Renal cortical epithelial cell (primary cell): ENCODE measurements at places on chromosomes 5 and 9. TPM values are rescaled to one million over a fixed set of nuclear protein-coding genes. Genes with fewer than 3 reads are reported as not detected.
A peak's percentile ranks its signal among the peaks of the same experiment; 100 is the strongest.

The KIAA1958 gene
- total RNA-seq = 4.2 and 21.8 TPM in 2 replicates

- no peak for DNase-seq
Measured at GRCh38 chr5:138677782-138678181, 75.4 kb upstream of the CTNNA1 start.

GRCh38 chr5:169571355-169571754 lies 12.2 kb upstream of the SPDL1 start:
- DNase-seq = no peak

DNA sequence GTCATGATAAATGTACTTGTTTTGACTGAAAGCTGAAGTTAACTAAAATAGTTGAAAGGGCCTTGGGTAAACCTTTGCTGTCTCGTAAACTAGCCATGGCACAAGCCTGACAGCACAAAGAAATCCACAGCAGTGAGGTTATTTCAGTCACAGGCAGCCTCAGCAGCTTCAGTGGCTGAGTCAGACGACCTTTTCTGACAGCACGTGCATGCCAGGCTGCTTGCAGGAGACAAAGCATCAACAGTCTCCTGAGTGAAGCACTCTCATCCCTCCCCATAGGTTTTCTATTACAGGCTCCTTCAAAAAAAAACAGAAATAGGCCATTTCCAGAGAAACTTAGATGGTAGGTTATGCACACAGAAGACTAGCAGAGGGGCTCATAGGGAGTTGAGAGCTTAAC lies 34.6 kb downstream of the OXCT1 start:
- DNase-seq = peak; percentile 84

- peak; percentile 68 for DNase-seq
Measured at GRCh38 chr5:58458743-58459145, 1.1 kb downstream of the PLK2 start.

GRCh38 chr5:50873595-50874277 lies 207.3 kb downstream of the PARP8 start:
- DNase-seq = no peak

DNA sequence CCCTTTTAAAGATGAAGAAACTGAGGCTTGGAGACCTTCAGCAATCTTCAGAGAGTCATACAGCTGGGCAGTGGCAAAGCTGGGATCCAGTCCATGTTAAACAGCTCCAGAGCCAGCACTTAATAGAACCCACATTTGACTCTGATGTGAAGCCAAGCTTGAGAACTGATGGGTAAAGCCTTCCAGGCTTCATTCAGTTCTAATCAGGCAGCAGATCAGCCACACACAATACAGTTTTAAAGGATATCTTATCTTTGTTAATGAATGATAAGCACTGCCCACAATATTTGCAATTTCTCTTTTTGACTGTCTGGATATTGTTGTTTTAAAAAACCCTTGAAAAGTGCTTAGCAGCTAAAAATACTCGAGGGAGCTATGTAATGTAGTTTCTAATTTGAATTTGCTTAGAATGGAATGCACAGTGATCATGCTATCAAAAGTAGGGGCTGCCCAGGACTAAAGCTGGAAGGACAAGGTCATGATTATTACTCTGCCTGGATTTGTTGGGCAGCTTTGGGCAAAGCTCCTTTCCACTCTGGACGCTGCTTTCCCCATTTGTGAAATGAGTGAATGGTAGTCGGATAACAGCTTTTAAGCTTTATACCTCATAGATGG lies 31.3 kb upstream of the HTR4 start:
- DNase-seq = no peak

DNA sequence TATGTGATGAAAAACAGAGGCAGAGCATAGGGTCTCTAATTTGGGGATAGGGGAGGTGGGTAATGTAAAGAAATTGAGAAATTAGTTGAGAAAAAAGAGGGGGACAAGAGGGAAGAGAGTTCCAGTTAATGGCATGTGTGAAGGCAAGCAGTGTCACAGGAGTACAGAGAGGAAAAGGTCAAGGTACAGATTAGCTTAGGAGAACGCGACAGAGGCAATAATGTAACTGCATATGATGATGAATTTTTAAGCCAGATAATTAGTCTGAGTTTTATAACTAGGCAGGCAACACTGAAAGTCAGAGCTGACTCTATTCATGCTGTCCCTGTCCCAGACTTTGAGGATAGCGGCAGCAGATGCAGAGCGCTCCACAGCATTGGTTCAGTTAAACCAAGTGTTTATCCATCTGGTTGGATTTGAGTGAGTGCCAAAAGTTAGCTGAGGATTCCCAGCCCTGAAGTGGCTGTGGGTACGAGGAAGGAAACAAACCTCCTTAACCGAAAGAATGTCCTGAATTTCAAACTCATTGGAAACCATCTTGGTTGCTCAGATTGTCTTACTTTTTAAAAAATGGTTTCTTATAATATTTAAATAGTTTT lies 315.2 kb downstream of the ARHGAP26 start:
- DNase-seq = no peak

DNA sequence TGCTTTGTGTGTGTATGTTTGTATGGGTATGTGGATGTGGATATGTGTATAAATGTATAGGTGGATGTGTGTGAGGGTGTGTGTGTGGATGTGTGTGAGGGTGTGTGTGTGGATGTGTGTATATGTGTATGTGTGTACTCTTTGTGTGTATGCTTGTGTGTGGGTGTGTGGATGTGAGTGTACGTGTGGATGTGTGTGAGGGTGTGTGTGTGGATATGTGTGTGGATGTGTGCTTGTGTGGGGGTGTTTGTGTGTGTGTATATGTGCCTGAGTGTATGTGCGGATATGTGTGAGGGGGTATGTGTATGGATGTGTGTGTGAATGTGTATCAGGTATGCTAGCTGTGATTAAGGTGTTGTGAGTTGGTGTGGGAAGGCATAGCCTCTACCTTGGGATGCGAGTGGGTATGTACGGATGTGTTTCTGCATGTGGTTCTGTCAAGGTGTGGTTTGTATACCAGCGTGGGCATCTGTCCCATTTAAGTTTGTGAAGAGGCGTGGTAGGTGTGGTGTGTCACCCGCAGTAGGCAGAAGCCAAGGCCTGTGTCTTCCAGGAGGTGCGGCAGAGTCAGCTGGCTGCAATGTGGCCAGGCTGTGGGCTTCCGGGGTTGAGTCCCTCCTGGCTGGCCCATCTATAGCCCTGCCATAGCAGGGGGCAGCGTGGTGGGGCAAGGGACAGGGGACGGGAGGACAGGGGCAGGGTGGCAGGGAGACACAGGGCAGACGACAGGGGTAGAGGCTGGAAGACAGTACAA lies 155.8 kb downstream of the DAB2IP start:
- no peak for DNase-seq

GRCh38 chr9:120919843-120920805 lies 6.5 kb downstream of the TRAF1 start:
- DNase-seq = no peak

DNA sequence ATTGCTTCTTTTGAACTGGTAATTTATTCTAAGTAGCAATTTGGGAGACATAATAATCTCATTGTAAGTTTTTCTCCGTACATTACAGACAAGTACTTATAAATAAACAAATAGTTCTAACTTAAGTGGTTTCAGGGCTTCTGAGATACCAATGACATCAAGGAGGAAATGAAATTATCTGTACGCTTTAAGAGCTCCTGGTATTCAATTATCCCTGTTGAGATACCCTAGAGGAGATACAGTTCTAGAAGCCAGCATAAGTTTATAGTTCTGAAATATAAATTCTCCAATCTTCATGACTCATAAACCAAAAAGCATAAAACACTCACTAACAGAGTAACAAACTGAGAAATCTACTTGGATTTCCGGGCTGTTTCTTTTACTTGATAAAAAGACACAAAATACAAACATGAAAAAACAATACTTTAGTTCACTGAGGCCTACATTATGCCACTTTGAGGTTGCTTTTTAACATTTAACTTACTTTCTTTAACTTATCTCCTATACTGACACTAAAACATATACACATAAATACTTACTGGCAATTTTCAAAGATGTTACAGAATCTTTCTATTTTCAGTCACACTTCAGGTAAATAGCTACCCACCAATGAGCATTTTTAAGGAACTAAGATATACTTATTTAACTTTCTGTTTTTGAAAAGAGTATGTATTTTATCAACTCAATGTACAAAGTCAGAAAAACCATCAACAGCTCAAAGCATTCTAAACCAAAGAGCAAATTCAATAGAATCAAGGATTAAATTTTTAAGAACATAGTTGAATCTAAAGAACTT lies 7.5 kb downstream of the DCTN4 start:
- no peak for DNase-seq

GRCh38 chr9:129731477-129732085 lies 21.3 kb downstream of the PTGES start:
- no peak for DNase-seq

- DNase-seq = peak; percentile 39
Measured at GRCh38 chr5:103119070-103119764, 721 bp downstream of the GIN1 start.

The SHC3 gene
- 1.1 and 2.1 TPM in 2 replicates for total RNA-seq

DNA sequence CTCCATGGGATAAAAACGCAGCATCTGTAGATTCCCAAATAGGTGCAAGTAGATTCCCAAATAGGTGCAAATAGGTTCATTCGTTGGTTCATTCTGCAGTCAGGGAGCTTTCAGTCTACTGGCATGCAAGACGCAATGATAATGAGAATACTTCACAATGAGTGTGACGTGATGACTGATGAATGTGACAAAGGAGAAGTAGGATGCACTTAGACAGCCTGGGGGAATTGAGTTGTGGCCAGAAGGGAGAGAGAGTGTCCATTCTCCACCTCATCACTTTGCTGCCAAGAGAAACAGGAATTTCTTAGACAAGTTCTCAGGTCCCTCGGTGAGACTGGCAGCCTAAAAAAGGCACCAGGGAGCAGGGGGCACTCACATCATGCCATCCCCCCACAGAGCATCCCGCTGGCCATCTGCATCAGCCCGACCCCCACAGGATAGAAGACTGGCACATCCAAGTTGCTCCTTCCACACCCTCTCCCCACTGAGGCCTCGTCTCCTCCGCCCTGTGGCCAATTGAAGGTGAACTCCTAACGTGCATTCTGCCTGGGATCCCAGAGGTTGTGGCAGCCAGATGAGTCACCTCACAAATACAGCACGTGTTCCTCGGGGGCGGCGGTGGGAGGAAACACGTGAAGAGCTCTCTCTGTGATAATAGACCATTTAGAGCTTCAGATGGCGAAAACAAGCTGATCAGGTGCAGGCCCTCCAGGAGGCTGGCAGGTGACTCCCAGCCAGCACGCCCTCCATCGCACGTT lies 19.9 kb upstream of the KCNIP1 start:
- peak; percentile 69 for DNase-seq
